Cardiac muscle cell (in vitro differentiated cells and primary cell): ENCODE measurements at places on chromosomes 16 and 17.

DNA sequence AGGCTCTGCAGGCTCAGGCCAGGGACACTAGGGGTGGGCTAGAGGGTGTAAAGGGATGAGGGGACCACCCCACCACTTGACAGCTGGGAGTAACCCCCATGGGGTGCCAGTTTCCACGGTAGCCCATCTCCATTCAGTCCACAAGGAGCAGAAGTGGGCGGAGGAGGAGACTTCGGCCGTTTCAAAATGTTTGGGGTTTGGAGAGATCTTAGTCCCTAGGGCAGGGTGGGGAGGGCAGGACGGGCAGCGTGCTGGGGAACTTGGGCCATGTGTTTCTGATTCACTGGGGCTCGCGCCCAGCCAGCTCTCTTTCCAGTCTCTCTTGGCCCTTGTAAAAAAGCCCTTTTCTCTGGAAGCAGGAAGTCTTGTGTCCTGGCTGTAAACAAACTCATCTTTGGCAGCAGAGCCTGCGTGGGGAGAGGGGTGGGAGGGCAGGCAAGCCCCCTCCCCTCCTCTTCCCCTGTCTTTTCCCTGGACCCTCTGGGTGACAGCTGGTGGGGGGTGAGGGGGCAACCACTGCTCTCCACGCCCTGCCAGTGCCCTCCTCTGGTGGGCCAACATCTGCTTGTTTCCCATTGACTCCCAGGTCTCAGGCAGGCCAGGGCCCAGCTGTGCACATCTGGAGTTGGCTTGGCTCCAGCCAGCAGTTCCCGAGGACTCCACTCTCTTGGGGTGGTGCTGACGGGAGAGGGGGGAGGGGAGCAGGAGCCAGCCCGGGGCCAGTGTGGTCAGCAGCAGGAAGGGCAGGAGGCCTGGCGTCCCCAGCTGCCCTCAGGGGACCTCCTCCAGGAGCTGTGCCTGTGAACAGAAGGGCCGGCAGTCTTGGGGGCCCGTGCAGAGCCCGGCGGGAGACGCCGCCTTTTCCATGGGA, 8.1 kb downstream of the CYGB start:
- DNase-seq, result peak; percentile 96

DNA sequence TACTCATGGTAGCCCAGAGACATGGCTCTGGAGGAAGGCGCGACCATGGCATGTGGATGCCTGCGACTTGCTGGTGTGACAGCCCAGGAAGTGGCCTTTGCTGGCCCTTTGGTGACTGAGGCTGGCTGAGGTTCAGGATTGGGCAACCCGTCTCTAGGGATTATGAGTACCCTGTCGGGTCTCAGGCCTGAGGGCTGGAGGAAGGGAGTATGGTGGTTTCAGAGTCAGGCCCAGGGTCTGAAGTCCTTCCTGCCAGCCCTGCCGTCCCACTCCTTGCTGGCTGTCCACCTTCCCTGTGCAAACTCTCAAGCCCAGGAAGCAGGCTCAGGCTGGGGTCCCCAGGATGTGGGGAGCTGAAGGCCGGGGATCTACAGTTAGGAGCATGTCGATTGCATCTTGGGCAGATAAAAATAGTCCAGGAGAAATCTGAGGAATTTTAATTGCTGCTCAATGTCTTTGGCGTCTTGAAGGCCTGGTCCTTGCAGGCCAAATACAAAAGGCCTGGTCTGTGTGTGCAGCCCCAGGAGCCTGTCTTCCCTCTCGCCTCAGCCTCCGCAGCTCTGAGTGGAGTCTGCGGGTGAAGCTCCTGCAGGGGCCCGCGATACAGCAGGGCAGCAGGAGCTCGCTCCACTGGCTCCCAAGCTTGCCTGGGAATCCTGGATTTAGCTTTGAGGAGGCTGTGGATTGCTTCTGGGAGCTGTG, 52.5 kb downstream of the NKD1 start:
- no peak for DNase-seq

- DNase-seq, result peak; percentile 99
These were observed 22.5 kb downstream of the CCR7 start for GRCh38 chr17:40542558-40543411.

DNA sequence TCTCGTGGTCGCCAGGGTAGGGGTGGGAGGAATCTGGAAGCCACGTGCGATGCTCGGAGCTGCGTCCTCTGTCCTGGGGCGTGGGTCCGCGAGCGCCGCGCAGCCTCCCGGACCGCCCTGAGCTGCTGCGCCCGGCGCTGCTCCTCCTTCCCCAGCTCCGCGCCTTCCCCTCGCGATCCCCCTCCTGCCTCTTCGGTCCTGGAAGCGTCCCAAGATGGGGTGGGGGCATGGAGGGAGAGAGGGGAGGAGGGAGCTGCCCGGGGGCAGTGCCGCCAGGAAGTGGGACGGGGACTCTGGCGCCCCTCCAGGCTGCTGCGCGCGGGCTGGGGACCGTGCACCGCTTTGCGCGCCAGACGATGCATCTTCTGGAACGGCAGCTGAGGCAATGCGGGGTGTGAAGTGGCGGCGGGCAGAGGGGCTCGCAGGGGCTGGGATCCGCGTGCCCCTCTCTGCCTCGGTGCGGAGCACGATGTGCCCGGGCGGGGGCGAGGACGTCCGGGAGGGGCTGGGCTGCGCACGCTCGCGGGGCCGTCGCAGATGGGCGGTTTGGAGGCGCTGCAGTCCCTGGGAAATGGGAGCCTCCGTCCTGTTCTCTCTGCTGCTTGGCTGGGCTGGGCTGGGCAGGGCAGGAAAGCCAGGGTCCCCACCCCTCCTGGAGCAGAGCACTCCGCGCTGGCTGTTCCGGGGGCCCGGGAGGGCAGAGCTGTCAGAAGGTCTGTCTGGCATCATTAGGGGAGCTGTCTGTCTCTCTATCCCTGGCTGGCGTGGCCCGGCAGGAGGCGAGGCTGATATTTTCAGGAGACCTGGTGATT, 388.0 kb downstream of the SEC14L1 start:
- no peak for DNase-seq

DNA sequence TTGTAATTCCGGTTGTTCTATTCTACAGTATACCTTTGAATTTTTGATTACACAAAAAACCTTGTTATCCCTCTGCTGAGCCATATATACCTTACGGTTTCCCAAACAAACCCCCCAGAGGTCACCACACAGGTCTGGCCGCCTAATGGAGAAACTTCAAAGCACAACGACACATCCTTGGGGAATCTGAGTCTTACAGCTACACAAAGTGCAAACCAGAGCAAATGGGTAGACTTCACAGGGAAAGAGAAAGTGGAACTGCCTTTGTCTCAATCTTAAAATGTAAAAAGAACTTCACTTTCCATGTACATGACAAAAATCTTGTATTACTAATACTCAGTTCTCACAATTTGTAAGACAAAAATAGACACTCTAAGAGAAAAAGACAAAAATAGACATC, 2.7 kb downstream of the FBXO31 start:
- DNase-seq, result no peak

DNA sequence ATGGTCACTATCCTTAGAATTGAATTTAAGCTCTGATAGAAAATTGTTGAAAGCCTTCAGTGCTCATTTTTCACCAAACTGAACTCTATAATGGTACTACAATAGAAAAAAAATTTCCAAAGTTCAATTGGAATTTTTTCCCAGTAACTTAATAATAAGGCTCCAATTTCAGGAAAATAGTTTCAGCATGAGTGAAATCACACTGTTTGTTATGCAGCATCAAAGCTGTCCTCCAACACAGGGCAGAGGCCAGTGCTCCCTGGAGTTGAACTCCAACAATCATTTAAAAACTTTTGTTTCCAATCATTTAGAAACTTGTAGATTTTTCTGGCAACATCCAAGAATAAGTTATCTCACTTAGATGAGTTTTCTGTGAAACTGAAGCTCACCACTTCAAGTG, 103.1 kb upstream of the HSBP1 start:
- no peak for DNase-seq

DNA sequence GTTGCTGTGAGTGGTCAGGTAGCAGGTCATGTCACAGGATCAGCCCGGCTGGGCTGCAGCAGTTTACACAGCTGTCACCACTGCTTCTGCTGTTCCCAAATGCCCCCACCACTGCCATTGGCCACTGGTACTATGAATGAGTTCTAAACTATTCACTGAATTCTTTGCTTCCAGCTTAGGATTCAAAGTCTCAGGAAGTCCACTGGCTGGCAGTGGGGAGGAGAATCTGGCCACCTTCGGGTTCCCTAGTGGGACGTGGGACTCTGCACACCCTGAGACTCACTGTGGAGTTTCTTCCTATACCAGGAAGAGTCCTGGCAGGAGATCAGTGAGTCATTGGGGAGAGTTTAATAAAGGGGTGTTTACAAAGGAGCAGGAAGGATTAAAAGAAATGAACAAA, 6.9 kb downstream of the MT1X start:
- DNase-seq, result no peak

- no peak for DNase-seq
These were observed 66.3 kb downstream of the WIPI1 start for GRCh38 chr17:68390888-68391545.

GRCh38 chr16:6684076-6684673, 648.5 kb upstream of the RBFOX1 start:
- no peak for DNase-seq

DNA sequence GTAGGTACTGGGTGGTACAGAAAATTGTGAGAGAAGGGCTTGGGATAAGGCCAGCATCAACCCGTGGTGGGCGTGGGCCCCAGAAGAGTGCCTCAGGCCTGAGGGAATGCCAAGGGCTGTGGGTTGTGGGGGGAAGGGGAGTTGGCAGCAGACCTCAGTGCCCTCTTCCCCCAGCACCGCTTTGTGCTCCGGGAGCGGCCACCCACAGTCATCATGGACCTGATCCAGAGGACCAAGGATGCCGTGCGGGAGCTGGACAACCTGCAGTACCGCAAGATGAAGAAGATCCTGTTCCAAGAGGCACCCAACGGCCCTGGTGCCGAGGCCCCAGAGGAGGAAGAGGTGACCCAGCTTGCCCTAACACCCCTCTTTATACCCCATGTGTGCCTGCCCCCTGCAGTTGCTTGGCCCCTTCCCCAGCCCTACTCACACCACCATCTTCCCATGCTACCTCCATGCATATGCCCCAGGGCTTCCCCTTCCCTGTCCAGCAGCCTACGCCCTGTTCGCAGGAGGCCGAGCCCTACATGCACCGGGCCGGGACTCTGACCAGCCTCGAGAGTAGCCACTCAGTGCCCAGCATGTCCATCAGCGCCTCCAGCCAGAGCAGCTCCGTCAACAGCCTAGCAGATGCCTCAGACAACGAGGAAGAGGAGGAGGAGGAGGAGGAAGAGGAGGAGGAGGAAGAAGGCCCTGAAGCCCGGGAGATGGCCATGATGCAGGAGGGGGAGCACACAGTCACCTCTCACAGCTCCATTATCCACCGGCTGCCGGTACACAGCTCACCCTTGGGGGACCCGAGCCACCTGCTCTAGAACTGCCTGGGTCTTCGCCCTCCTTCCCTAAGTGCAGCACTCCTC, 9.1 kb downstream of the TAOK2 start:
- no peak for DNase-seq

DNA sequence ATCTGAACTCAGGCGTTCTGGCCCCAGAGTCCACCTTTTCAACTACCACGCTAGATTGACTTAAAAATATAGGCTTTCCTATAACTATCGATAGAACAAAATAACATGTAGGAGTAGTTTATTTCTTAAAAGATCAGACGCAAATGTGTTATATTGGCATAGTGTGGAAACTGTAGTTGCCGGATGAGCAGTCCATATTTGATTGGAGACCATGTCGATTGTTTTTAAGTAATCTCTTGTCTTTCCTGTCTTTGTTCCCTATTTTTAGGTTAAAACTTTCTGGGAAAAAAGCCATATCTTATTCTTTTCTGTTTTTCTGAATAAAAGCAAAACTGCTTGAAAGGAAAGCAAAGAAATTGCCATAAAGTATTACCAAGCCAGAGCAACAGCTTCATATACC, 53.1 kb downstream of the GAN start:
- DNase-seq, result peak; percentile 3

DNA sequence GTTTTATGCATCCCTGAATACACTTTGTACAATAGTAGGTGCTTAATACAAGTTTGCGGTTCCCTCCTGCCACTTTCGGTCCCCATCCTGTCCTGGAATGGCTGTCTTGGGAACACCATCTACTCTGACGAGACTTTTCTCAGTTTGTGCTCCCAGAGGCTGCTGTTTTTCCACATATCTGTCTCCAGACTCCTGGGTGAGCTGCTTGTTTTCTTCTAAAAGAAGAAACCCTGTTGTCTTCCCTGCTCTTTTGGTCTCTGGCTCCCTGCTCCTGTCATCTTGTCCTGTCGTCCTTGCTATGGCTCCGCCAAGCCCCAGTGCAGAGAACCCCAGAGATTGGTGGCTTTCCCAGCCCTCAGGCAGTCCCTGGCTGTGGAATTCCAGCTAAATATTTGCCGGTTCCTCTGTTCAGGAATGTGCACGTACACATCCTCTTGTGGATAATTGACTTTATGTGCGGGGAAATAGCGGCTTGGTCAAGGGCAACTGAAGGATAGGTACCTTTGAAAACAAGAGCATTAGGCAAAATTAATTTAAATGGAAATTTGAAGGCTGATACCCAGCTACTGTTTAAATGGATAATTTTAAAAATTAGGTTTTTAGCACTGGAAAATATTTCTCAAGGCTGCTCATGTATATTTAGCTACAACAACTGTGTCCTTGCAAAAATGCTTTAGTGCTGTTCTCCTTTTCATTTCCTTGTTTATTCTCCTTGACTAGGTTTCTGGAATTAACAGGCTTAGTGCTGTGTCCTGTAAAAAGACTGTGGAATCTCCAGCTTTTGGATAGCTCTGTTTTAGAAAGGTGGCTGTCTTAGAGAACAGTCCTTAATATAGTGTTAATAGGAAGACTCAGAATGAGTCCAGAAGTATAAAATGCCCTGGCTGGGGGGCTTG, 50.2 kb upstream of the SLC12A3 start:
- DNase-seq, result peak; percentile 47

DNA sequence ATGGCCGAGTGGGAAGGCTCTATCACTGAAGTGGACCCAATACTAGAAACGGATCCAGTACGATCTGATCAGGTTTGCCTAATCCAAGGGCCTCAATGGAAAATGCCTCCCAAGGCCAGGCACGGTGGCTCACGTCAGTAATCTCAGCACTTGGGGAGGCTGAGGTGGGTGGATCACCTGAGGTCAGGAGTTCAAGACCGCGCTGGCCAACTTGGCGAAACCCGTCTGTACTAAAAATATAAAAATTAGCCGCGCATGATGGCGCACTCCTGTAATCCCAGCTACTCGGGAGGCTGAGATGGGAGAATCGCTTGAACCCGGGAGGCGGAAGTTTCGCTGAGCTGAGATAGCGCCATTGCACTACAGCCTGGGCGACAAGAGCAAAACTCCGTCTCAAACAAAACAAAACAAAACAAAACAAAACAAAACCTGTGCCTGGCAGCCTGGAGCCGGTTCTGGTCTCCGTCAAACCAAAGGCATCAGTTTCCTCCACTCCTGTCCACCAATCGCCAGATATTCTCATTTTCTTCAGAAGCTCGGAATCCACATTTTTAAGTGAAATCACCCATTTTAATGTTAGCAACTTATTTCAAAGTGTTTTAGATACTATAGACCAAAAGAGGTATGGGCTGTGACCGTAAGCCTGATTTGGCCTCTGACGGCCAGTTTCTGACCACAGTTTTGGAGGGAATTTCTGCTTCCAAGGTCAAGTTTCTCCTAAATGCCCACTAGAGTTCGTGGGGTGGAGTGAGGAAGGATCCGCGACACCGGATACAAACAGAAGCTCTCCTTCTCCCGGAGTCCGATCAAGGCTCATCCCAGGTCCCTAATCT, 664 bp downstream of the NQO1 start:
- no peak for DNase-seq

GRCh38 chr17:76872221-76872873, 4.1 kb downstream of the MGAT5B start:
- peak; percentile 93 for DNase-seq
